BJ (cell line): ENCODE measurements at places on chromosomes 4 and X.

GRCh38 chr4:20844311-20844710, 144.1 kb downstream of the PACRGL start:
- no peak for DNase-seq

GRCh38 chr4:155900381-155900780, 3.1 kb upstream of the TDO2 start:
- peak; percentile 27 for DNase-seq

DNA sequence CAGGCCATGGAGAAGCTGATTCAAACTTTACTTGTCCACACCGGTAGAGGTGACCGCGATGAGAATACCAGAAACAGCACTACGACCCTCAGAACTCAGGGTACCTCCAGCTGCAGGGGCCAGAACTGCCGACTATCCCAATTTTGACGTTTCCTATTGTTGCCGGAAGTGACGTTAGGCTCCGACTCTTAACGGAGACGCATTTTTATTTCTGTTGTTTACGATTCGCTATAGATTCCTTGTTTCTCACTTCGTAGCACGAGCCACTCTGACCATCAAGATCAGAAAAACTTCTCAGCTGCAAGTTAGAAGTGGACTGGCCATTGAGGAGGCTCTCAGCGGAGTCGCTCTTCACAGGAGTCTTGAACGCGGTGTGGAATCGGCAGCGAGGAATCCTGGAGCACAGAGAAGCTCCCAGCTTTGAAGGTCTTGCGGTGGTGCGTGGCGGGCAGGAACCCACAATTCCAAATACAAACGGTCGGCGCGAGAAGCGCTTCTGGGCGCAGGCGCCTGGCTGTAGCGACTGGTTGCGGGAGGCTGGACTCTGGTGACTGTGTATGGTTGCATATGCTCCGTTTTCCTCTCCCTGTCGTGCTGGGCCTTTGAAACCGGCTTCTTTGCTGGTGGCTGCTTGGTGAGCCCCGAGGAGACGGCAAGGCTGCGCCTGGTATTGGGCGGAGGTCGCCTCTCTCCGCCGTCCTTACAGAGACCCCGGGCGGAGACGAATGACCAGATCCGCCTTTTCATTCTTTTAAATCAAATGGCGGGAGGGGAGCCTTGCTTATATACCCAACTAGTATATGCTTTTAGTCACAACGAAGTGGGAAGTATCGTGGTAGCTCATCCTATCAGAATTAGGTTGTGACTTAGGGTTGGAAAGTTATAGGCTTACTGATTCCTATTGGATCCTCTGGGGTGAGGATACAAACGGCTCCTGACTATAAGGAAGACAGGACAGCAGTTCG, at the start of the genes CEP44 and FBXO8:
Gene CEP44 (plus strand): TSS at position 405 of the 965 bp plus-strand sequence. CDS start 15,211 bp downstream, outside the sequence.
Gene FBXO8 (minus strand): TSS at position 161 of the 965 bp plus-strand sequence. CDS start 20,575 bp downstream, outside the sequence.
- DNase-seq = peak; percentile 38

DNA sequence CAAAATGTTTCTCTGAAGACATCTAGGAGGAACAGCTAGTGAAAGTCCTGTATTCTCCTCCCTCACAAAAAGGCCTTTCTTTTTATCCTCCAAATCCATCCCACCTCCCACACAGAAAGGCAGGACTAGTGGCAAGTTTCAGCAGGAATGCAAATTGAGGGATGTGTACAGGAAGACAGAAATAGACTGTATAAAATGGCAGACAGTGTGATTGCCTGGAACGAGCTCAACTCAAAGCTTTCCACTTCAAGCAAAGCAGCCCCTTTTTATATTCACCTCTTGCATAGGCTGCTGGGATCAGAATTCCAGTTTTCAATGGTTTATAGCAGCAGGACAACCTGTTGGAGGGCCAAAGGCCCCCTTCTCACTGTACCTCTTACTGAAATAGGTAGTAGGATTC, 57.5 kb downstream of the DCX start:
- no peak for DNase-seq

- DNase-seq = no peak
Measured at GRCh38 chrX:132751063-132751690, 207.3 kb downstream of the HS6ST2 start.

DNA sequence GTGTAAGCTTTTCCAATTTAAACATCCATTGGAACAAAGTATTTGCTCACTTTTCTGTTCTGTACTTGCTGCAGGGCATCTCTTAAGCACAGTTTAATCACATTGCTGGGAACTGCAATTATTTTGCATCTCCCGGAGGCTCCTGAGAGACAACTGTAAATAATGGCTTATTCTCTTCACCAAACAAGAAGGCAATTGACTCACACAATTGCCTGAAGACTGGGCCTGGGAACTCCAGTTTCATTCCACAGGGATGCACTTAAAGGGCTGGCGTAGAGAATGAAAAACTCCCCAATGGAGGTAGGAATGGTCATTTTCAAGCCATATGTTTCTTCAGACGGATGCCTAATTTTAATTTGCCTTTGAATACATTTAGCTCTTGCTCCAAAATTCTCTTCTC, 29.5 kb downstream of the TFDP3 start:
- no peak for DNase-seq

DNA sequence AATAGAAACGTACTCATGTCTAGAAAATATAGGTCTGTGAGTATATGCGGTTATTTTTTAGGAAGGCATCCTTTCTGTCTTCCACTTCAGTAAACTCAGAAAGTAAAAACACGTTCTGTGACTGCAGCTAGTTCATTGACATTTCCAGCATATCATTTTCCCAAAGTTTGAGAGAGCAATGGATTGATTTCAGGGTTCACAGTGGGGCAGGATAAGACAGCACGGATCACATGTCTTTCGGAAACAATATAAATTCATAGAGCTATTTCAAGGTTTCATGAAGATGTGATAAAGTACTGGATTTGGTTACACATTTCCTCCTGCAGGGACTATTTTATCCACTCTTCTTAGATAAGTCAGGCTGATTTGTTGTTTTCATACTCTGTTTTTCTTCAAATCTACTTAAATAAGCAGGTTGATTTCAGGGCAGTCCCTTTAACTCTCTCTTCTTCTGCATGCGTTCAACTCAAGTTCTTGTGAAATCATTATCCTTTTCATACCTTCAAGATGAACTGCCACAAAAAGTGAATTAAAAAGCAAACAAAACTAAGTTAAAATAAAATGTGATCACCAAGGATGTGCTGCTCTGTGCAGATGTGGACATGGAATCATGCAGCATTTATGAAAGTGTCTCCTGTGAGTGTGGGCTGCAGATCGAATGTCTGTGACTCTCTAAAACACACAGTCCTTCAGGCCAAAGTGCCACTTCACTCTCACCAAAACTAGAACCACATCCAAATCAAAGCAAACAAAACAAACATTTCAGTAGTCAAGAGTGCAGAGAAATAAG, 187.7 kb downstream of the UNC5C start:
- DNase-seq = no peak

- DNase-seq = no peak
Measured at GRCh38 chr4:171130256-171130801, 682.9 kb upstream of the GALNTL6 start.

DNA sequence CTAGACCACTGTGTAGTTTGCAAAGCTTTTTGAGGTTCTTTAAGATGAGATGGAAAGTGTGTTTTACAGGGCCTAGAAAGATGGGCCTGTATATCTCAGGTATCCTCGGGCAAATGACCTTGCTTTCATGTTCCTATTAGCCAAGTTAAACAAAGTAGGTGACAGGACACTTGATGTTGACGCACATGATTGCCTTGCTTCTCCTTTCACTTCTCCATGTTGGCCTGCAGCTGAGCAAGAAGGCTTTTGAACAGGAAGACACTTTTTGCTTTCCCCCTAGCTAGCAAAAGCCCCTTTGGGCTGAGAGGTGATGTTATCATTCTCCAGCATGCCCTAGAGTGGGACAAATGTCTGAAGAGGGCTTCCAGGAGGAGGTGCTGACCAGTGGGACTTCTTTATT, 202.1 kb downstream of the GPC3 start:
- DNase-seq = no peak

DNA sequence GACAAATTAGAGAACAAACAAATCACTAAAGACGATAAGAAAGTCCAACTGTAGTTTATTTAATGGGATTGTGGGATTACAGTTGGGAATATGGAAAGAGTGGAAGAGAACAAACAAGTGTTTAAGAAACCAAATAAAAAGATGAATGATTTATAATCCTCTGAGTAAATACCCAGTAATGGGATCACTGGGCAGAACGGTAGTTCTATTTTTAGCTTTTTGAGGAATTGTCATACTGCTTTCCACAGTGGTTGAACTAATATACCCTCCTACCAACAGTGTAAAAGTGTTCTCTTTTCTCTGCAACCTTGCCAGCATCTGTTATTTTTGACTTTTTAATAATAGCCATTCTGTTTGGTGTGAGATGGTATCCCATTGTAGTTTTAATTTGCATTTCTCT, 15.0 kb downstream of the C4orf51 start:
- no peak for DNase-seq

GRCh38 chrX:72245461-72246089, 6.7 kb upstream of the ERCC6L start:
- DNase-seq = no peak

GRCh38 chr4:101018836-101019235, 328.5 kb downstream of the PPP3CA start:
- no peak for DNase-seq

DNA sequence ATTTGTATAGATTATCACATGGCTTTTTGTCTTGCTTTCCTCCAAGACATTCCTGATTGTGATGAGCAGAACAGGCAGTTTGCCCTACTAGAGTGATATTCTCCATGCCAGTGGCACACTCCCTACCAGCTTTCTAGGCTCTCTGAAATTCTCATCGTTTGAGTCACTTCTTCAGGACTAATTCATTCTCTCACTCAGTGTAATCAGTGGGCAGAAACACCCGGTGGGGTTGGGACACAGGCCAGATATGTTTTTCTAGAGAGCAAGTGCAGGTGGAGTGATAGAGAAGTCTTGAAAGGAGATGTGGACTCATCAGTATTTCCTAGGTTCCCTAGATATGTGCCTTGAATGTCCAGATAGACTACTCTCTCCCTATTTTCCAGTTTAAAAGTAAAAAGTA, 13.1 kb downstream of the RAB33A start:
- DNase-seq = no peak

- no peak for DNase-seq
Measured at GRCh38 chrX:22192419-22193060, 80.2 kb upstream of the CBLL2 start.

GRCh38 chrX:104315555-104315954, 60.8 kb upstream of the ESX1 start:
- no peak for DNase-seq

GRCh38 chr4:159368320-159368719, 265.4 kb downstream of the RAPGEF2 start:
- no peak for DNase-seq

DNA sequence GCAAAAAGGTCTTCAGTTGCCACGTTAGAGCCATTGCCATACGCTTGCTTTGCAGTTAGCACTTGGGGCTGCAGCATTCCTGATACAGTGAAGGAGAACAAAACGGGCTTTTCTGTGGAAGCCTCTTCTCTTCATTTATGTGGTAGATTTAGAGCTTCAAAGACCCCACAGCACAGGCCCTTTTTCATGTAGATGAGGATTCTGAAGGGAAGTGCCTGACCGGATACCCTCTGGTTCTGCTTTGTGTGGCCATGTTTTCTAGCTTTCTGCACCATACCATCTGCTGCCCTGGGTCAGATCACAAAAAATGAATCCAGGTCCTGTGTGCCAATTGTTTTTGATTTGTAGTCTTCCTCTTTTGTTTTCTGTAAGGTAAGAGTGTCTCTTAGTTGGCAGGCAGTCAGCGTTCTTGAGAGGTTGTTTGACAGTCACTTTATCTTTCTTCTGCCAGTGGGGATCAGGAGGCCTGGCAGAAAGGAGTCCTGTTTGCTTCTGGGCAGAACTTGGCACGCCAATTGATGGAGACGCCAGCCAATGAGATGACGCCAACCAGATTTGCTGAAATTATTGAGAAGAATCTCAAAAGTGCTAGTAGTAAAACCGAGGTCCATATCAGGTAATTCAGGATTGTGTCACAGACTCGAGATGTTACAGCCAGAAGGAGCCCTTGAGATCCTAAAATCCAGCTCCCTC, 7.7 kb downstream of the LAP3 start:
- DNase-seq = no peak

- DNase-seq = no peak
Measured at GRCh38 chr4:152024881-152025280, 264.1 kb upstream of the GATB start.

DNA sequence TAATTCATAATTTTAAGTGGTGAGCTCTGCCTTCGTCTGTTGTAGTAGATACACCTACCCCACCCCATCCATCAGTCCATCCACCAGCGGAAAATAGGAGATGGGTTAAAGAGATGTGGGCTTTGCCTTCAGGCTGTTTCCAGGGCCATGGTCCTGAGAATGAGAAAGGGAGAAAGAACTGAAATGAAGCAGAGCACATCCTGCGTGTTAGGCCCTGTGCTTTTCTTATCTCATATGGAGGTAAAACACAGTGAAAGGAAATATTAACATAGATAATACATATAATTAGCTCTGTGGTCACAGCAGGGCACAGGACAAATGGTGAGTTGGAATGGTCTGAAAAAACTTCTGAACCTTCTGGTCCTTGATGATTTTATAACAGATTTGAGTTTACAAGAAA, 393.5 kb downstream of the BMPR1B start:
- no peak for DNase-seq

DNA sequence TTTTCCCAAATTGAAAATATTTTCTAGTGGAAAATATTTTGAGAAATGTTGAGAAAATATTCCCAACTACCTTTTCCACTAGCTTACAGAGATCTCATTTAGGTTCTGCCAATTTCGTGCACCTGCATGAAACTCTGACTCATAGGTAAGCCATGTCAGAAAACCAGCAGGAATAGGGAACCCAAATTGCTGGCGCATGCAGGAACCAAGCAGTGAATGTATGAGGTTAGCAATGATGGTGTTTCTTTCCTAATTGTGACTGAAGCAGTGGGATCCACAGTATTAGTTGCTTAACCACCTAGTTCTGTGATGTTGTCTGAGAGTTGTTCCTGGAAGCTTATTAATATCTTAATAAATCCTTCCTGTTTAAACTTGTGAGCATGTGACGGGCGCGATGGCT, 381.0 kb upstream of the TRAM1L1 start:
- no peak for DNase-seq

- no peak for DNase-seq
Measured at GRCh38 chrX:123399709-123400108, 215.6 kb downstream of the GRIA3 start.

DNA sequence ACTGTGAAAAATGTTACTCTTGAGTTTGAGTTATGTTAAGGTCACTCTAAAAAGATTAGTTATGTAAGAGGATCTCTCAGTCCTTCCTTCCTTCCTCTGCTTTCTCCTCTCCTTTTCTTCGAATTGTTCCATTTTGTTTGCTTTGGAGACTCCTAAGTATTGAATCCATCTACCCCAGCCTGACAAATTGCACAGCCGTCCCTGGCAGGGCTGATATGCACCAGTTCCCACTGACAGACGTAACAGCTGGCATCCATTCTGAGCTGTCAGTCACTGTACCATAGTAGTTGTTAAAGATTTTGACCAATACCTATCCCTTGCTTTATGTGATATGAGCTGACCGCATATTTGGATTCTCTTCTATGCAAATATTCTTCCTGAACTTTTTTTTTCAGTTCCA, 210.7 kb upstream of the IGFBP7 start:
- DNase-seq = no peak

- DNase-seq = no peak
Measured at GRCh38 chr4:144716778-144717177, 70.8 kb downstream of the HHIP start.

- no peak for DNase-seq
Measured at GRCh38 chr4:118680808-118681207, 4.4 kb upstream of the METTL14 start.
